ENCODE measurements at places on chromosomes 1 and 21.

DNA sequence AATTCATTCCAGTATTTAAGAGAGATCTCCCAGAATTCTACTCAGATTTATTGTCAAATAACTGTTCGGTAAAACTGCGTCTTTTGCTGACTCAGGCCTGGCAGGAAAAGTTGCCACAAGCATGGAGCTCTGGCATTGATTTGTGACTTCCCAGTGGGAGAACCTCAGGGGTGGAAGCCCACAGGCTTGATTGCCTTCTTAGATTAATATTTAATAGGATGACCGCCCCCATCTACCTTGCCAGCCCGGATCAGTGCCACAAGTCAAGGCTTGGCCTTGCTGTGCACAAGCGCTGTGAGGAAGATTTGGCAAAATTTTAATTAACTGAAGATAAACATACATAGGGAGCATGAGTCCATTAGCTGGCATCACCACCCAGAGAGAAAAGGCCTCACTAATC is 93.5 kb downstream of the LRIG2 start:
- no peak overlapping the region for H3K4me3 ChIP-seq
- no peaks in the 10 kb centered on the region for H3K36me3 ChIP-seq
- no peak for DNase-seq
- no peak overlapping the region for H3K27ac ChIP-seq

DNA sequence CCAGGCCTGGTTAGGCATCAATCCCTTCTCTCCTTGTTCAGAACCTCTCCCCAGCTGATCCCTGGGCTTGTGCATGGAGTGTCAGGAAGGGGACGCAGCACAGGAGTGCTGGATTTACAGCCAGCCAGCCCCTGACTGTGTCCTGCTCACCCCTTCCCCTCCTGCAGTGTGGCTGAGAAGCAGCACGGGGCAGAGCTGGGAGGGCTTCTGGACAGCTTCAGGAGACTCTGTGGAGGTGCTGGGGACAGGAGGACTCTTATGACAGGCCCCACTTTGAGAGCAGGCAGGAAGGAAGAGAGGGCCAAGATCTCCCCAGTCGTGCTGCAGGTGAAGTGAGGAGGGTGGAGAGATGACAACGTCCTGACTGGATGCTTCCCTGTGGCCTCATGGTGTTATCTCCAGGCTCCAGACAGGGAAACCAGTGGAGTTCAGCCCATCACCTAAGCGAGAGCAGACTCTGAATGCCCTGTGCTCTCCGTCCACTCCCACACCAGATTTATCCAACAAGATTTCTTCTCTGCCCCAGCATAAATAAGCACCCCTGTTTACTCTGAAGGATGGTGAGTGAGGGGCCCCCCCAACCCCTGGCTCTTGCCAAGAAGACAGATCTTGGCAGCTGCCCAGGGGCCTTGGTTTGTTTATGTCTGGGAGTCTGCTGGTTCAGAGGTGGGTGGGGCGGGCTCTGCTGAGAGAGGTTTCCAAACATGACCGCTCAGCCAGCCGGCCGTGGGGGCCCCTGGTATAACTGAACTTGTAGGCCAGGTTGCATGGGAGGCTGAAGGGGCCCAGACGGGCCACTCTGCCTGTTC is 21.3 kb downstream of the TMCC2 start:
- peak; percentile 90 for DNase-seq
- no peaks in the 10 kb centered on the region for H3K27me3 ChIP-seq
- H3K4me3 ChIP-seq, result no peak overlapping the region
- no peaks in the 10 kb centered on the region for H3K36me3 ChIP-seq
- peaks cover 6% of the 10 kb centered on the region for H3K4me1 ChIP-seq

DNA sequence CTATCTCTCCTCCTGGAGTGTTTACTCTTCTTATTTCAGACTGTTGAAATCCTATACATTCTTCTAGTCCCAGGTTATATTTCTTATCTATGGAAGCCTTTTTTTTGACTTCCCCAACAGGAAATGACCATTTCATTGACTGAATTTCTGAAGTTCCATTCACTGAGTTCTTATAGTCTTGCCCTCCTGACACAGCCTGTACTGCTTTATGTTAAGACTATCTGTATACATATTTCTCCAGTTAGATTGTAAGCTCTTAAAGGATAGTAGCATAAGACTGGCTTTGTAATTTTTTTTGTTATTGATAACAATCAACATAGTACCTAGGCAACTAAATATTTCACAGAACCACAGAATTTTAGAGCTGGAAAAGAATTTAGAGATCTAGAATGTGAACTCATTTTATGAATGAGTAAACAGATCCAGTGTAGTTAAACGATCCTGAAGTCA is 14.9 kb upstream of the MACF1 start:
- DNase-seq, result no peak
- no peak overlapping the region for H3K4me3 ChIP-seq
- no peaks in the 10 kb centered on the region for H3K36me3 ChIP-seq
- H3K27me3 ChIP-seq, result no peaks in the 10 kb centered on the region
- peak overlapping the region; percentile 45 for H3K27ac ChIP-seq

DNA sequence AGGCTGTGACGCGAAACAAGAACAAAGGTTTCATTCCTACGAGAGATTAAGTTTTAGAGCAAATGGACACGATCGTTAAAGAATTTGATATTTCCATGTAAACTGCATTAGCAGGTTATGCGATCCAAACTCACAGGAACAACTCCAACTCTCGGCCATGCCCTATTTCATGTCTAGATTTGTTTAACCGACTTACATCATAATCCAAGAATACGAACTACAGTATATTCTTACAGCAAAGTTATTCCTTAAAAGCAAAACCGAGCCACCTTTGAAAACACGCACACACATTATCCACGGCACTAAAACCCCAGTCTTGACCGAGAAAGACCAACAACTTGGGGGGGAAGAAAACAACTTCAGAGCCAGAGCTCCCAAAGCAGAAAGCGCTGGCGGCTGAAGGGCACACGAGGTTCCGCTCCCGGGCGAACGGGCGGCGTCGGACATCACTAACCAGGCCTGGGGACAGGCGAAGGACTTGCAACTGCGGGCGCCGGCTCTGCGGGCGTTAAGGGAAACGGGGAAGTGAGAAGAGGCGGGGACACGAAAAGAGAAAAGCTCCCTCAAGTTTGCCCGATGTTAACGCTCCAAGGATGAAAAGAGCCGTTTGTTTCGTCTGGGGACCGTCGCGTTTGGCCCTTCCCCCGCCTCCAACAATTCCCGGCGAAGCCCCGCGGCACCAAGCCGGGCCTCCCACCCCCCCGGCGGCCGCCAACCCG is 690 bp downstream of the B3GALNT2 start:
- peak overlapping the region; percentile 97 for H3K27ac ChIP-seq
- H3K4me3 ChIP-seq, result peak overlapping the region; percentile 91
- no peak for DNase-seq

All from uterus (tissue), 4 donors.